Stimulated activated CD4-positive, alpha-beta T cell treated with anti-CD3 and anti-CD28 coated beads, Interleukin-12 subunit alpha, Interleukin-12 subunit beta, amount 100 ng/mL, for 48 hours (primary cell): ENCODE measurements at places on chromosomes 4 and X.

DNA sequence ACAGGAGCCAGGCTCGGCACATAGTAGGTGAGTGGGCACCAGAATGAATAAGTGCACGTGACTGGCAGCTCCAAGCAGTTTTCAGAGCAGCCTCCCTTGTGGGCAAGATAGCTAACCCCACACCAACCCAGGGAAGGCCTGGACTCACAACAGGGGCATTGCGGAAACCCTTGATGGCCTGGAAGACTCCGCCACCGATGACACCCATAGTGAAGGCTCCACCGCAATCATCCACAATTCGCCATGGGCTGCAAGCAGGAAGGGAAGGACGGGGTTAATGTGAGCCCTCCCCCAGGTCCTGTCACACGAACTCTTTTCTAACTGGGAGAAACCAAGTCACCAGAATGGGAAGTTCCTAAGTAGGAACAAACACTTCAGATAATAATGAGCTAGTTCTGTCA, 957 bp downstream of the TIMM17B start:
- DNase-seq: no peak

DNA sequence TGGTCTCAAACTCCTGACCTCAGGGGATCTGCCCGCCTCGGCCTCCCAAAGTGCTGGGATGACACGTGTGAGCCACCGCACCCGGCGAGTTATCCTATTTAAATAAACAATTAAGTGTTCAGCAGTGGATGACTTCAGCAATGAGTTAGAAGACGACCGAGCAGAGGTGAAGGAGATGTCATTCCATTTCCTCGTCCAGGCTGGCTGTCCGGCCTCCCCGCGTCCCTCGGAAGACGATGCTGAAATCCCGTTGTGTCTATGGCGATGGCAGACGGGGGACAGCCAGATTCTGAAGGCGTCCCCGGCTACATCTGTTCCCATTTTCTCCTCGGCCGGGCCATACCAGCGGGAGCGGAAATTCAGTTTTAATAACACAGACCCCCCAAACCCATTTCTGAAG, 209.8 kb downstream of the CRLF2 start:
- DNase-seq: no peak

DNA sequence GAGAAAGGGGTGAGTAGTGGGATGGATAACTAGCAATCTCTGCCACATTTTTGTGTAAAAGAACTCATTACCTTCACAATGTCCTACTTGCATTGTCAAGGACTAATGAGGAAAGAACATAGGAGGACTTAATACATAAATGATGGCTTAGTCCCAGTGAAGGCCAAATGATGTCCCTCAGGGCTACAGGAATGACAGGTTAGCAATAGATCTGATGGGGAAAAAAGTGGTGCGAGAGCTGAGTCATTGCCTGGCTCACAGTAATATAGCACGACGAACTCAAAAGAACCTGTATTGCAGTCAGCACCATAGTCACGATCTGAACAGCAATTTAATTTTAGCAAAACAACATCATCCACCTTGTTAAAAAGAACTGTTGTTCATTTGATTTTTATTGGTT, 70.9 kb upstream of the ARHGAP36 start:
- no peak for DNase-seq

DNA sequence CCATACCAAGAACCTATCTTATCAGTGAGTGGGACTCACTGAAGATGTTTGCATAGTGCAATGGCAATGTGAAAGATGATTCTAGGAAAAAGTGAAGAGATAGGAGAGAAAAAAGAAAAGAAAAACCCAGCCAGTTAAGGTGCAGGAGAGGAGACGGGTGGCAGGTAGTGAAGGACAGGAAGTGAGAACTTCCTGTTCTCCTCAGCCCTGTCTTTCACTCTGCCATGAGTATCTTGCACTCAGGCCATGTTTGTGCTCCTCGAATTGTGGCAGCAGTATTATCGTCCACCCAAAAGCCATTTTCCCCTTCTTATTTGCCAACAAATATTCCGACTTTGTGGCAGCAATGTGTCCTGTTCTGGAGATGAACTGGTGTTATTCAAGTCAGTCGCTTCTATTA, 8.6 kb upstream of the ENPEP start:
- DNase-seq: no peak

DNA sequence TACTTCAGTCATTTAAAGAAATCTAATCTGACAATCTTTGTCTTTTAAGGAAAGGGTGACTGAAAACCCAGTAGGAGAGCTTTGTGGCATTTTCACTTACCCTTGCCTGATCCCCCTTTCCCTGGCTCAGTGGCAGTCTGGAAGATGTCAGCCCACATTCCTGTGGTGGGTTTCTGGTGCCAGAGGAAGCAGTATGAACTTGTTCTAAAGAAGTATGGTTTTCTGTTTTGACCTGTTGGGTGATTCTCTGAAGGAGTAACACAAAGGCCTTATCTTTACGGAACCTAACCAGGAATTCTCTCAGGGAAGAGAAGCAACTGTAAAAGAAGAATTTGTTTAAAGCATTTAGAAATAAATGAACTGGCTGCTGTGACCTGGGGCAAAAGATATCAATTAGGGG, 41.9 kb downstream of the BMP15 start:
- no peak for DNase-seq

DNA sequence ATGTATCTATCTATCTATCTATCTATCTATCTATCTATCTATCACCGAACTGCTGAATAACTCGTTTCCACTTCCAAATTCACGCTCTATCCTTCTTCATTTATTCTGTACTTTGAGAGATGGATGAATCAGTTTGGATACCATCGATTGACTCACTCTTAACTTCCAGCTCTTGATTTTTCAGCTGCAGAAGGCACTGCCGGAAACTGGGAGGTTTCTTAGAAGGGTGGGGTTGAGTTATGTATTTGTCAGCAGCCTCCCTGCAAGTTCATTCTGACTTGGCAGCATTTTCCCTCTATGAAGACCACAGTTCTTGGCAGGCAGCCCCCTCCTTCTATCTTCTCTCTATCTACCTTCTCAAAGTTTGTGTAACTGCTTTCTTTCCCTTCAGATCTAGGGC, 112.0 kb upstream of the MAGEB18 start:
- no peak for DNase-seq
